ENCODE measurements at places on chromosomes 7 and 10. TPM values are rescaled to one million over a fixed set of nuclear protein-coding genes. Genes with fewer than 3 reads are reported as not detected.

Gene HMX3
- total RNA-seq = not detected

Gene WEE2
- total RNA-seq = not detected

Gene TFAM
- total RNA-seq = 59.5 TPM

Gene LIPJ
- total RNA-seq = 0.07 TPM

Gene FAM237B
- not detected for total RNA-seq

Gene PLXDC2
- total RNA-seq = 0.16 TPM

Gene TSPAN33
- 332 TPM for total RNA-seq

Gene CLDN15
- total RNA-seq = 21.0 TPM

Gene MYOZ1
- not detected for total RNA-seq

Gene SEMA3D
- not detected for total RNA-seq

Gene WNT8B
- total RNA-seq = not detected

Gene CTAGE4
- not detected for total RNA-seq

Gene GPR26
- not detected for total RNA-seq

Gene CROT
- 9.2 TPM for total RNA-seq

Gene ZNF727
- total RNA-seq = 0.53 TPM

Gene CNNM1
- 0.02 TPM for total RNA-seq

Gene JAKMIP3
- total RNA-seq = 0.05 TPM

GRCh38 chr7:48049850-48050249, 14.5 kb downstream of the C7orf57 start:
- no peak for DNase-seq
- no peaks in the 10 kb centered on the region for H3K36me3 ChIP-seq
- H3K27me3 ChIP-seq = peaks cover 6% of the 10 kb centered on the region
- no peak overlapping the region for H3K4me3 ChIP-seq

GRCh38 chr10:131804551-131805295, 96.1 kb upstream of the PPP2R2D start:
- H3K4me3 ChIP-seq = no peak overlapping the region
- no peak for DNase-seq
- no peaks in the 10 kb centered on the region for H3K4me1 ChIP-seq

GRCh38 chr10:7199152-7199760, 211.6 kb downstream of the SFMBT2 start:
- H3K27me3 ChIP-seq = no peaks in the 10 kb centered on the region
- no peak overlapping the region for H3K4me3 ChIP-seq
- no peak overlapping the region for H3K27ac ChIP-seq
- DNase-seq = no peak

GRCh38 chr7:53095731-53096501, 60.5 kb downstream of the POM121L12 start:
- H3K27ac ChIP-seq = no peak overlapping the region
- H3K4me1 ChIP-seq = no peaks in the 10 kb centered on the region
- H3K4me3 ChIP-seq = no peak overlapping the region
- no peak for DNase-seq

DNA sequence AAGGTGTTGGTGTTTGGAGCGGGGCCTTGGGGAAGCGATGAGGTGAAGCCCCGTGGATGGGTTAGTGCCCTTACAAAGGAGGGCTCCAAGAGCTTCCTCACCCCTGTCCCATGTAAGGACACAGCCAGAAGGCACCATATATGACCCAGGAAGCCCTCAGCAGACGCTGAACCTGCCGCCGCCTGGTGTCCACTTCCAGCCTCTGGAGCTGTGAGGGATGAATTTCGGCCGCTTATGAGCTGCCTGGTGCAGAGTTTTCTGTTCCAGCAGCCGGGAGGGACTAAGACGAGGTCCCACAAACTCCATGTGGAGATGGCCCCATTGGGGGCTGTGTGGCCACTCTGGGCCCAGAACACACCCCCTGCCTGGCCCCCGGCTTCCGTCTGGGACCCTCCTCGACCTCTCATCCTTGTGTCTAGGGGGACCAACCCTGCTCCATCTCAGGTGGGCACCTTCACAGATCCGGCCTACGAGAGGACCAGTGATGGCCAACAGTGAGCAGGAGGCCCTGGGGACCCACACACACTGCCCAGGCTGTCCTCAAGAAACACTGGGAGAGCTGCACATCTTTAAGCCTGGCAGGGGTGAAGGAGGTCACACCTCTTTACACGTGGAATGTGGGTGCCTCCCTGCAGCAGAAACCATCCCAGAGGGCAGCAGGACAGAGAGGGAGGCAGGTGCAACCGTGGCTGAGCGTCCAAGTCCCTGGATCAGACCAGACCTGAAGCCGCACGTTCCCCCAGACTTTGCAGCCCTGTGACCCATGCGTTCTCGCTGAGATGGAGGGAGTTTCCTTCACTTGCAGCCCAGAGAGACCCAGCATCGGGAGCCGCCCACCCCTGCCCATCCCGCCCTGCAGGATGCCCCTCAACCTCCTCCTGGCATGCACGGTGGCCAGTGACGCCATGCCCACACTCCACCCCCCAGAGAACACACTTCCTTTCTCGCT, 96.1 kb downstream of the PDGFA start:
- DNase-seq = no peak
- no peaks in the 10 kb centered on the region for H3K27me3 ChIP-seq
- H3K4me3 ChIP-seq = no peak overlapping the region
- no peaks in the 10 kb centered on the region for H3K4me1 ChIP-seq
- H3K36me3 ChIP-seq = no peaks in the 10 kb centered on the region

GRCh38 chr10:1109795-1110673, 53.8 kb downstream of the WDR37 start:
- H3K27ac ChIP-seq = peak overlapping the region; percentile 77
- H3K36me3 ChIP-seq = peaks cover 96% of the 10 kb centered on the region
- H3K4me3 ChIP-seq = no peak overlapping the region
- no peaks in the 10 kb centered on the region for H3K27me3 ChIP-seq

DNA sequence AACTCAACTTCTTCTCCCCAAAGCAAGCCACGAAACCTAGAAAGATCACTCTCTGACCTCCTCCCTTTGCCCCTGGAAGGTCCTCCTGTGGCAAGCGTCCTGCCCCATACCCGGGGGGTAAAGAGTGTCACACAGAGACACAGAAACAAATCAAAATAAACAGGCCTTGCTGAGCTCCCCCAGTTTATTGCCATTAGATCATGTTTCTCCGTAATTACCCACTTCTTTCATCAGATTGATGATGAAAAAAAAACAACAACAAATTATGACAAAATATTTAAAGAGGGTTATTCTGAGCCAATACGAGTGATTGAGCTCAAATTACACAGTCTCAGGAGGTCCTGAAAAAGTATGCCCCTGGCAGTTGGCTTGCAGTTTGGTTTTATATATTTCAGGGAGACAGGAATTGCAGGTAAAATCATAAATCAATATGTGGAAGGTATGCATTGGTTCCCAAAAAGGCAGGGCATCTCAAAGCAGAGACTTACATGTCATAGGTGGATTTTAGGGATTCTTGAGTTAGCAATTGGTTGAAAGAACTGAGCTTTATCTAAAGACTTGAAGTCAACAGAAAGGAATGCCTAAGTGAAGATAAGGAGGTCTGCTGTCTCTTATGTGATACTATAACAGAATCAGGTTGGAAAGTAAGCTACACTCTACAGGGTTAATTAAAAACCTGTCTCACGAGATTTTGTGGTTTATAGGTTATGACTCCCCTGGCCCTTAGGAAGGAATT, 86.2 kb downstream of the APBB1IP start:
- H3K27me3 ChIP-seq = no peaks in the 10 kb centered on the region
- H3K27ac ChIP-seq = peak overlapping the region; percentile 57
- peaks cover 83% of the 10 kb centered on the region for H3K36me3 ChIP-seq
- no peak for DNase-seq

GRCh38 chr10:23171232-23171876, 20.8 kb upstream of the PTF1A start:
- no peaks in the 10 kb centered on the region for H3K4me1 ChIP-seq
- no peaks in the 10 kb centered on the region for H3K36me3 ChIP-seq
- H3K27ac ChIP-seq = no peak overlapping the region
- DNase-seq = no peak

GRCh38 chr7:134836447-134836846, 57.0 kb downstream of the CALD1 start:
- peaks cover 8% of the 10 kb centered on the region for H3K27me3 ChIP-seq
- H3K4me3 ChIP-seq = no peak overlapping the region
- no peaks in the 10 kb centered on the region for H3K36me3 ChIP-seq
- H3K4me1 ChIP-seq = no peaks in the 10 kb centered on the region

GRCh38 chr7:136998495-136998894, 130.0 kb downstream of the CHRM2 start:
- H3K27me3 ChIP-seq = no peaks in the 10 kb centered on the region
- no peak for DNase-seq
- H3K4me3 ChIP-seq = no peak overlapping the region
- H3K4me1 ChIP-seq = no peaks in the 10 kb centered on the region
- H3K36me3 ChIP-seq = no peaks in the 10 kb centered on the region
- H3K27ac ChIP-seq = no peak overlapping the region

- H3K27me3 ChIP-seq = no peaks in the 10 kb centered on the region
- H3K4me3 ChIP-seq = no peak overlapping the region
- peaks cover 7% of the 10 kb centered on the region for H3K36me3 ChIP-seq
- no peak for DNase-seq
These were observed 135.9 kb downstream of the MAD1L1 start for GRCh38 chr7:2096692-2097387.

DNA sequence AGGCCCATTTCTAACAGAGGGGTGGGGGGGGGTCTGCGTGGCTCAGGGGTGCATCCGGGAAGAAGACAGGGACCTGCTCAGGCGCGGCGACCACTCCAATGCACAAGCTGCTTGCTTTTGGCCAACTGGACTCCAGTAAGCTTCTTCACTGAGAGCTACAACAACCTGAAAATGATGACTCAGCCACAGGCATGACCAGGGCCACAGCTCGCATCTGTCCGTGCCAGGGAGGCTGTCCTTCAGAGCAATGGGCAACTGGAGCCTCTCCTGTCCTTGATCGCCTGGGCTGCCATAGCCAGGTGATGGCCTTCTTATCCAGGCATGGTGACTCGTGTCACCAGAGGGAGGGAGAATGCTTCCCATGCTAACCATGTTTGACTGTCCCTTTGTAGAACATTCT, 81.6 kb upstream of the RNF32 start:
- peaks cover 13% of the 10 kb centered on the region for H3K27me3 ChIP-seq
- DNase-seq = no peak
- no peaks in the 10 kb centered on the region for H3K4me1 ChIP-seq
- H3K4me3 ChIP-seq = no peak overlapping the region
- H3K36me3 ChIP-seq = no peaks in the 10 kb centered on the region

- H3K27ac ChIP-seq = no peak overlapping the region
- DNase-seq = no peak
- H3K4me3 ChIP-seq = no peak overlapping the region
These were observed 138.1 kb downstream of the VTI1A start for GRCh38 chr10:112585126-112585525.

DNA sequence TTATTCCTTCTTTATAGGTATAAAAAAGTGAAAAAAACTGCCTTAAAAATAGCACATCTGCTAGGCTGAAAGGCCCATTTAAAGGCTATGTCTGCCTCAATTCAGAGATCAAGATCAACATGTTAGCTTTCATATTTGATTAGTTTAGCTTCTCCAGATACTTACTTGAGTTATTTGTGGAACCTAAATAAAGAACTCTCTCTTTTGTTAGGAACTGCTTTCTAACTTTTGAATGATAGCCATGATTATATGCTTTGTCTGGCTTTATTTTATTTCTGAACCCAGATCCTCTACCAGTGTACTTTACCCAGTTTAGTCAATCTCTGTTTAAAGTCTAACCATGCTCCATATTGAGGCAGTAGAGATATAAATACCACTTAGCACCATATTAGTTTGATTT, 515.5 kb upstream of the SEMA3D start:
- no peak overlapping the region for H3K27ac ChIP-seq
- no peaks in the 10 kb centered on the region for H3K27me3 ChIP-seq
- no peak for DNase-seq
- H3K4me3 ChIP-seq = no peak overlapping the region
- no peaks in the 10 kb centered on the region for H3K4me1 ChIP-seq

DNA sequence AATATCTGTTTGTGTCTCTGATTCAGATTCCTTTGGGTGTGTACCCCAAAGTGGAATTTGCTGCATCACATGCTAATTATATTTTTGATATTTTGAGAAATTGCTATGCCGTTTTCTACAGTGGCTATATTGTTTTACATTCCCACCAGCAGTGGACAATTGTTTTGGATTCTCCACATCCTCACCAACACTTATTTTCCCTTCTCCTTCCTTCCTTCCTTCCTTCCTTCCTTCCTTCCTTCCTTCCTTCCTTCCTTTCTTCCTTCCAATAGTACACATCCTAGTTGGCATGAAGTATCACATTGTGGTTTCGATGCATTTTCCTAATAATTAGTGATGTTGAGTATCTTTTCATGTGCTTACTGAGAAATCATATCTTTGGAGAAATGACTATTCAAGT, 535.5 kb downstream of the SH2D4B start:
- H3K27me3 ChIP-seq = no peaks in the 10 kb centered on the region
- no peak for DNase-seq
- H3K27ac ChIP-seq = no peak overlapping the region
- H3K4me1 ChIP-seq = no peaks in the 10 kb centered on the region
- H3K36me3 ChIP-seq = no peaks in the 10 kb centered on the region
- no peak overlapping the region for H3K4me3 ChIP-seq

DNA sequence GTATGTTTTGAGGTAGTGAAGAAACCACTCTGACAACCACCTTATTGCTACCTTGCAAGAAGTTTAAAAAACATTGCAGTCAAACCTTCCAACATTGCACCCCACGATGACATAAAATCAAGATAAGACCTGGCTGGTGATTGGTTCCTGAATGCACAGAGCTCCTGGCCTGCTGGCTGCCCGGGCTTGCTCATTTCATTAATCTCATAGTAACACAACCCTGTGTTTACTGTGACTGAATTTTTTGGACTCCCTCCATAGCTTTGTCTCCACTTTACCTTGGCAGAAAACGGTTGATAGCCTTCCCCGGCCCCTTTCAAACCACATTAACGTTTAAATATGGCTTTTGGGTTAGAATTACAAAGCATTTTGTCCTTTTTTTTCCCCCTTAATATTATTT, 27.5 kb downstream of the VWA2 start:
- no peaks in the 10 kb centered on the region for H3K36me3 ChIP-seq
- no peaks in the 10 kb centered on the region for H3K4me1 ChIP-seq
- no peak for DNase-seq
- H3K4me3 ChIP-seq = no peak overlapping the region

GRCh38 chr7:132907380-132907940, 174.4 kb downstream of the CHCHD3 start:
- no peak for DNase-seq
- H3K4me1 ChIP-seq = no peaks in the 10 kb centered on the region
- peaks cover 43% of the 10 kb centered on the region for H3K36me3 ChIP-seq
- H3K27me3 ChIP-seq = no peaks in the 10 kb centered on the region
- no peak overlapping the region for H3K4me3 ChIP-seq
- no peak overlapping the region for H3K27ac ChIP-seq

- peak overlapping the region; percentile 70 for H3K4me3 ChIP-seq
- H3K27ac ChIP-seq = peak overlapping the region; percentile 86
- H3K27me3 ChIP-seq = no peaks in the 10 kb centered on the region
- H3K4me1 ChIP-seq = peaks cover 97% of the 10 kb centered on the region
These were observed 13.1 kb downstream of the VOPP1 start for GRCh38 chr7:55558962-55559920.

- no peak overlapping the region for H3K4me3 ChIP-seq
- no peaks in the 10 kb centered on the region for H3K36me3 ChIP-seq
- no peak for DNase-seq
- peaks cover 5% of the 10 kb centered on the region for H3K4me1 ChIP-seq
- no peaks in the 10 kb centered on the region for H3K27me3 ChIP-seq
- no peak overlapping the region for H3K27ac ChIP-seq
These were observed 40.5 kb upstream of the ZNF107 start for GRCh38 chr7:64625114-64626082.
